ENCODE measurements at places on chromosomes 3 and 15.

DNA sequence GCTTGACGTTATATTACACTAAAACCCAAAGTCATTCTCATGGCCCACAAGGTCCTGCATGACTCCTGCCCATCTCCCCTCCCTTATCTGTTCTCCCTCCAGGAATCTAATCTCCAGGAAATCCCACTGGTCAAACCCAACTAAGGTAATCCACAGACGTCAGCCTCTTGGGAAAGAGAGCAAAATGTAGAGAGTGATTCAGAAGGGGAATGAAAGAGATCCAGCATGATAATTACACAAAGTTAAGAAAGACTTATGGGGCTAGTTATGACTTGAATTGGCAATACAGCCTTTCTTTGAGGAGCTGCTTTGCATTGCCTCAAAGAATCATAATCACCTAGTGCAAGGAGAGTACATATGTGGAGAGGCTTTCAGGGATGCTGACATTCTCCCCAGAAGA, 137.8 kb upstream of the MYRIP start:
- no peak for DNase-seq

- DNase-seq: no peak
These were observed 26.2 kb upstream of the SLC35G2 start for GRCh38 chr3:136792556-136793330.

DNA sequence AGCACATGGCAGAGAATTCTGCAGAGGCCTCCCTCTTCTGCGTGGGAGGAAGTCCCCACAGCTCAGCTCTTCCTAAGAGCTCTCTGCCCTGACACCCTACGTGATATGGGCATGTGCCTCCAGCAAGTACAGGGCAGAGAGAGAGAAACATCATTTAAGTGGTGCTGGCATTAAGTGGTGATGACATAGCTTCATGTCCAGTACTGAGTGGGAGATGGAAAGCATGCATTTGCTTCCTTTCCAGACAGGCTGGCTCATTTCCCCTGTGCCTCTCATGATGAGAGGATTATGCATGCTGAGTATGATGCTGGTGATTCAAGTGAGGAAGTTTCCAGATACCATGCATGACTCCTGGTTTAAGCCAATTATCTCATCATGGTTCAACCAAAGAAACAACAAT, 26.9 kb downstream of the BFSP2 start:
- DNase-seq: no peak

- DNase-seq: no peak
These were observed 231.2 kb upstream of the LRTM1 start for GRCh38 chr3:55159016-55159415.

DNA sequence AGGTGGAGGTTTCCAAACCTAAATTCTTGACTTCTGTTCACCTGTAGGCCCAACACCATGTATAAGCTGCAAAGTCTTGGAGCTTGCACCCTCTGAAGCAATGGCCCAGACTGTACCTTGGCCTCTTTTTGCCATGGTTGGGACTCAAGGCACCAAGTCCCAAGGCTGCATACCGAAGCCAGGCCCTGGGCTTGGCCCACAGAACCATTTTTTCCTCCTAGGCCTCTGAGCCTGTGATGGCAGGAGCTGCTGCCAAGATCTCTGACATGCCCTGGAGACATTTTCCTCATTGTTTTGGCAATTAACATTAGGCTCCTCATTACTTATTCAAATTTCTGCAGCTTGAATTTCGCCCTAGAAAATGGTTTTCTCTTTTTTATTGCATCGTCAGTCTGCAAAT, 297.9 kb downstream of the OXSM start:
- no peak for DNase-seq

GRCh38 chr15:73624530-73624929, 8.7 kb downstream of the NPTN start:
- no peak for DNase-seq

DNA sequence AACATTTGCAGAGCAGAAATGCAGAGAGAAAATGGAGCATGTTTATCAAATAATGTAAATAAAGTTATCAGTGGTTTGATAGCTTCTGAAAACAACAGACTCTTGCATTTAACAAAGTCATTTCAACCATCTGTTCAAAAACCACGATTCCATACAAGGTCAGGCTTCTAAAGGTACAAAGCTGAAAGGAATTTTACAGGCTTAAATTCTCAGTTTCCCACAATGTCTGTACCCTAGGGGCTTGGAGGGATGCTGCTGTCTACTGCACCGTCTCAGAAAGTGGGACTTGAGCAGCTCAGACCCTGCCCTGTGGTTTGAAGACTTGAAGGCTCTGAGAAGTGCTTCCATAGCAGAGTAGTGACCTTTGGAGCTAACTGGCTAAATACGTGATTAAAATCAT, 30.4 kb upstream of the TM4SF1 start:
- DNase-seq: no peak

DNA sequence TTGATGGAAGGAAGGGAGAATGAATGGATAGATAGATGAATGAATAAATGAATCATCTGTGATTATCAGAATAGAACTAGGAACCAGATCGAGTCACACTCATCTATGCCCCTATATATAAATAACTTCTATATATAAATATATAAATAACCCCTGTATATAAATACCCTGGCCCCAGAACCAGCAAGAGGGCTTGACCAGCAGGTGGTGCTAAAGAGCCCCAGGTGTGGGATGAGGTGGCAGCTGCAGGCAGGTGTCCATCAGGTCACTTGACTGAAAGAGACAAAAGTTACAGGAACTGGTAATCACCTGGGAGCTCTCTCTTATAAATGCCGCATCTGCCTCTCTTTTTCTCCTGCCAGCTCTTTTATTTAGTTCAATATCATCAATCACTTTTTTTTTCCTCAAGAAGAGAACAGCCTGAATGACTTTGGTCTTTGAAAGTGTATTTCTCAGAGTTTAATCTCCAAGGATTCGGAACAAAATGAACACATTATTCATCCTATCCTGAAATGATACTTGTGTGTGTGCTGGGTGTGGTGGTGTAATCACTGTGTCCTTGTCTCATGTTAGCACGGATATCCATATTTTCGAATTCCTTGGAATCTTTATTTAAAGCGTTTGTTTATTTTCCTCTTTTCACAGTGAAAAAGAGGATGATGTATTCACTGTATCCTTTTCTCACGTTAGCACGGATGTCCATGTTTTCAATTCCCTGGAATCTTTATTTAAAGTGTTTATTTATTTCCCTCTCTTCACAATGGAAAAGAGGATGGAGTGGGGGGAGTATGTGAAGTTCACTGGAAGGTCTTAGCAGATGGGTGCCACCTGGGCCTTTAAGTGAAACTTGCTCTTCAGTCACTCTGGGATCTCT, 35.4 kb upstream of the ATG7 start:
- no peak for DNase-seq

DNA sequence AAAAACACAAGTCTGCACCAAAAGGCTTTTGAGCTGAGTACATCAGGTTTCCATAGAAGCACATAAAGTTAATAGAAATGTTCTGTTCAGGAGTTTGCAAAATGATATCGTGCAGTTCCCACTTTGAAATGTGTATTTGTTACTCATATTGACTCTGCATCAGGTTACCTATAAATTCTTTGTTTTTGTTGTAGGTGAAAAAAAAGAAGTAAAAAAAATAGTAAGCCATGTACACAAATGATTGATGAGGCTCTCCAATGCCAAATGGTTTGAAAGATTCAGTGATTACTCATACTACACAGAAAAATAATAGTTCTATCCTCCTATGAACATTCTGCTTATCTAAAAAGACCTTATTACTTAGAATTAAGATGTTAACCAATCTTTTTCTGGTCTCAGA, 287.3 kb upstream of the MME start:
- DNase-seq: no peak

GRCh38 chr3:27570421-27571106, 86.4 kb upstream of the SLC4A7 start:
- no peak for DNase-seq

- no peak for DNase-seq
These were observed 194.3 kb upstream of the MANF start for GRCh38 chr3:51190827-51191226.

GRCh38 chr3:165545059-165545458, 292.2 kb downstream of the BCHE start:
- DNase-seq: no peak

GRCh38 chr3:76841747-76842146, 198.2 kb upstream of the ROBO2 start:
- DNase-seq: no peak

- no peak for DNase-seq
These were observed 63.5 kb downstream of the FEM1B start for GRCh38 chr15:68340726-68341671.

DNA sequence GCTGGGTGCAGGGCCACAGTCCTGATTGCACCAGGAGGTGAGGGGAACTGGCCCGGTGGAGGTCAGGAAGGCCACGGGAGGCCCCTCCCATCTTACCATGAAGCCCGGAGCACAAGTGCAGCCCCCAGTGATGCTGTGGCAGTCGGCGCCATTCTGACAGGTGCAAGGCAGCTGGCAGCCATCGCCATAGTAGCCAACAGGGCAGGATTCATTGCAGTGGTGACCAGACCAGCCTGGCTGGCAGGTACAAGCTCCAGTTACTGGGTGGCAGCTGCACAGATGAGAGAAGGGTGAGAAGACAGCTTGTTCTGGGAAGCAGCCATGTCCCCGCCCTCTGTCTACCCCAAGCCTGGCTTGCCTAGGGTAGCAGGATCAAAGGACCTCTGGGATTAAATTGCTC, 88.2 kb downstream of the RAB11A start:
- no peak for DNase-seq

DNA sequence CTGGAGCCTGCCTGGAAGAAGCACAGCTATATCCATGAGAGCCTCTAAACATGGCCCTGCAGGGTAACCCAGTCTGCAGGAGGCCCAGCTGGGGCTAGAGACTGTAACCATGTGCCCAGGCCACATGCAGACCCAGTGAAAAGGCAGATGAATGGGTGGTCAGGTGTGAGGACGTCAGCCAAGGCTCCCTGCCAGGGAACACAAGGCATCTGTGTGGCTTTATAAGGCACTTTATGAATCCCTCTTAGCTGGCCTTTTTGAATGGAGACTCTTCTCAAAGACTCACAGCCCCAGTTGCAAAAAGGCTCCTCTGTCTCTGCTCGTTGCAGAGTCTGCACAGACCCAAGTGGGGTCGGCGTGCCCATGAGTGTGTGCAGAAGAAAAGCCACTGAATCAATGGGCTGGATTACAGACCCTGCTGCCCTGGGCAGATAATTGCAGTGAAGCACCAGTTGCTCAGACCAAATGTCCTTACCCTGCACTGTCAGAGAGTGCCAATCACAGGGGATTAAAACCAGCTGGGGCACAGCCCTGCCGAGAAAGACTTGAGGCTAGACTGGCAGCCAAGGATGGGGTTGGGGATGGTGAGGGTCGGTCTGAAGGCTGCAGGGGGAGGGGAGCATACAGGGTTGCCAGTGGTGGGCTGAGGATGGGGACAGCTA, 154.2 kb downstream of the RAB11A start:
- DNase-seq: no peak

- no peak for DNase-seq
These were observed 4.1 kb downstream of the ITGB5 start for GRCh38 chr3:124882816-124883747.

GRCh38 chr3:101466465-101467309, 46.3 kb downstream of the SENP7 start:
- no peak for DNase-seq

GRCh38 chr3:72722930-72723726, 125.1 kb downstream of the SHQ1 start:
- no peak for DNase-seq

GRCh38 chr15:51444807-51445206, 103.4 kb downstream of the GLDN start:
- DNase-seq: no peak

- no peak for DNase-seq
These were observed 42.1 kb upstream of the HES1 start for GRCh38 chr3:194093842-194094241.

DNA sequence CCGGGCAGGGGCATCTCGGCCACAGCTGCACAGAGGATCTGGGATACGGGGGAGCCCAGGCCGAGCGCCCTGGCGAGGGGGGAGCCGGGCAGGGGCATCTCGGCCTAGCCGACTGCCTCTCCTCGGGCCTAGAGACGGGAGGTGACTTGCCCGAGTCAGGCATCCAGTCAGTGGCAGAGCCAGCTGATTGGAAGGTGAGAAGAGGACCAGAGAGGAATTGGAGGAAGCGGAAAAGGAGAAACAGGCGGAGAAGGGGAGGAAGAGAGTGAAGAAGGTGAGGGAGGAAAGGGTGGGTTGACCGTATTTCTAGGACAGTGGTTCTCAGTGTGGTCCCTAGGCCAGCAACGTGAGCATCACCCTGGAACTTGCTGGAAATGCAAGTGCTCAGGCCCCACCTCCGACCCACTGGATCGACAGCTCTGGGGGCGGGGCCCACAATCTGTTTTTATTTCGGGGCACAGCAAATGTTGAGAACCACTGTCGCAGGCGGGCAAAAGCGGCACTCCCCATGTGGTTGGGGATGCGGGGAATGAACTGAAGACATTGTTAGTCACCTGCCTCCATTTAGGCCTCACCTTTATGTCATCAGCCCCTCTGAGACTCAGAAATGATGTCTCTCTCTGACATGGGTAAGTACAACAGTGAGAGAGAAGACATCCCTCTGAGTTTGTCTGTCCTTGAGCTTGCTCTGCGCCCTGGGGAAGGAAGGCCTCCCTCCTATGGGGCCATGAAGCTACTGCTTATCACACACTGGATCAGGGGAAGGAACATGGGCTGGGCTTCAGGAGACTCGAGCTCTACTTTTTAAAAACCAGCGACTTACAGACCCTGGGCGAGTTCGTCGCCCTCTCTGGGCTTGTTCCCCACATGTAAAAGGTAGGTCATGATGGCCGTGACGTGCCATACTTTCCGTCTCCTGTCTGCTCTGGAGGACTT, 1.0 kb upstream of the MELTF start:
- DNase-seq: no peak

DNA sequence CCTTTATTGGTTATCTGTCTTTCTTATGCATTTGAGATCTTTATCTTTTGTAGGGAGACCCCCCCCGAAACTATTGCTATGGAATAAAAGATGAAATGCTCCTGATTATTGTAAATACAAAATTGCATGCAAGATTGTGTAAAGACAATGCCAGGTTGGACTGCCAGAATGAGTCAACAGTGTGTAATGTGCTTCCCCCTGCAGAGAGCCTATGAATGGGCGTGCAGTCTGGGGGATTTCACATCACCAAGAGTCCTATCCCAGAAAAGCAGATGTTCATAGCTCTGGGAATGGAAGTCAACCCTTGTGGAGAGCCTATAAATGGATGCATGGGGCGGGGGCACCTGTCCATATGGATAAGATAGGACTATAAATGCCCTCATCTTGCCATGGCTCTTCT, 584.3 kb downstream of the NSUN3 start:
- no peak for DNase-seq

GRCh38 chr3:4464576-4464975, 2.5 kb downstream of the SUMF1 start:
- no peak for DNase-seq

GRCh38 chr15:101088788-101089578, 162.9 kb downstream of the CHSY1 start:
- peak; percentile 64 for DNase-seq

DNA sequence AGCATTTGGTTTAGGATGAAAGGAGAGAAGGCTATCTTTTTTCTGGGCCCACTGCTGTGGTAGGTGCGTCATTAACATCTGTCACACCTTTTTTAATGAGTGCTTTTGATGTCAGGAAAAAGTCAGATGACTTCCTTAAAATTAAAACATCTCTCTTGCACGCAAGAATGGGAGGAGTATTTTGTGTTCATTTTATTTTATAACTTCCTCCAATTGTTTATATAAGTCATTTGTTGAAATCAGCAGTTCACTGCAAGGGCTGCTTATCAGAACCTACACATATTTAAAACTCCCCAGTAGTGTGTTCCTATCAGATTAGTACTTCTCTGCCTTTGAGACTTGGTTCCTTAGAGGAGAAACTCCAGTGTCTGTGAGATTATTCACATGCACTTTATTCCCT, 143.8 kb downstream of the NEO1 start:
- no peak for DNase-seq

- no peak for DNase-seq
These were observed 89.2 kb downstream of the FBXL22 start for GRCh38 chr15:63686351-63686750.

All from D721Med (cell line).